Suppressor macrophage treated with lipopolysaccharide for 1 hour (primary cell): ENCODE measurements at places on chromosomes 5 and 9.

- no peak for DNase-seq
Measured at GRCh38 chr5:173103411-173103810, 40.9 kb upstream of the BNIP1 start.

DNA sequence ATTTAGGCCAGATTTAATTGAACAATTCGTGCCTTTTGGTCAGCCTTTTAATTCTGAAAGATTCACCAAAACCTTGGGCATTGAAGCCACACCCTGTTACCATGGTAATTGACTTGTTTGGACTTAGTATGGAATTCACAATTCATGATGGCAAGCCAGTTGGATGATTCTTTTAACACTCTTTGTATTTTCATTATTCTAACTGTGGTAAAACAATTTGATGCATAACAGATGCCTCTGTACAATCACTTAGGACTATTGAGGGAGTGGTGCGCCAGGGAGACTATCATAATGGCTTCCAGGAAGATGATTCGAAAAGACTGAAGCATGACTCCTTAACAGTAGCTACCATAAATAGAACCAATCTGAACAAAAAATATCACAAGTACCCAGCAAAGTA, 381.1 kb upstream of the ADAMTS16 start:
- DNase-seq = no peak

DNA sequence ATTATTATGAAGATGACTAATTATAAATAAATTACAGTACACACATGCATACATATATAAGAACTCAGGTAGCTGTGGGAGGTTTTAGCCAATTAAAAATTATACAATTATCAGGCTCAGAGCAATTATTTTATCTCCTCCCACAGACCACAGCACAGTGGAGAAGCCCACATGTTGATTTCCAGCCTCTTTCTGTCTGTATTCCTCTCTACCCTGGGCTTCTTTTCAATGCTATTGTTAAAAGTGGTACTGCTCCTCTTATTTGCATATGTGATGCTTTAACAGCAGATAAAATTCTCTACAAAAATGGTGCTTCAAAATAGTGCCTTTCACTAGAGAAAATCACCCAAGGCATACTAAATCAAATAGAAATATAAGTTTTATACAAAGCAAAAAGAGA, 218.7 kb downstream of the NFIB start:
- no peak for DNase-seq

GRCh38 chr5:156121234-156121633, 205.7 kb upstream of the SGCD start:
- no peak for DNase-seq

DNA sequence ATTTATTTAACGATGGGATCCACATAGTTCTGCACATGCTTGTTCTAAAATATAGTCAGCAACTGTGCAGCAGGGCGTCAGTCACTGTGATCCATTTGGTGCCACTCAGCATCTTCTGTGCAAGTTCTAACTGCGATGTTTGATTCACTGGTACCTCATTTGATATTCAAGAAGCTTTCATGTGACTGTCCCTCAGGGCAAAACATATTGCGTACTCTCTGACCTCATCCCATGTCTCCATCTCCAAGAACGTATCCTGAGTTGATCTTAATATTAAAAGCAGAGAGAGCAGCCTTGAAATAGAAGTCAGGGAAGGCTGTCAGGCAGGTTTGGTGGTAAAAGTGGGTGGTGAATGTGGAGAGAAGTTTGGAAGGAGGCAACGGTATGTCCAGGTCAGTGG, 116.5 kb upstream of the ATP10B start:
- DNase-seq = no peak

DNA sequence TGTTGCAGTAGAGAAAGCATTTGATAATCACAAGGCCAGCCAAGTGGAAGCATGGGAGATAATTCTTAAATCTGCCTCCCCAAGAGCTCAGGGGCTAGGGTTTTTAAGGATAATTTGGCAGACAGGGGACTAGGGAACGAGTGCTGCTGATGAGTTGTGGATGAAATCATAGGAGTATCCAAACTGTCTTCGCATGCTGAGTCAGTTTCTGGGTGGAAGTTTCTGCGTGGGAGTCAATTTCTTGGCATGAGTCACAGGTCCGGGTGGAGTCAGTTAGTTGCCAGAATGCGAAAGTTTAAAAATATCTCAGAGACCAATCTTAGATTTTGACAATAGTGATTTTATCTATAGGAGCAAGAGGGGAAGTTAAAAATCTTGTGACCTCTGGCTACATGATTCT, 112.6 kb downstream of the TMC1 start:
- peak; percentile 88 for DNase-seq

GRCh38 chr5:122183098-122183787, 53.9 kb downstream of the ZNF474 start:
- DNase-seq = no peak
